ENCODE measurements at places on chromosomes 16 and 17. TPM values are rescaled to one million over a fixed set of nuclear protein-coding genes. Genes with fewer than 3 reads are reported as not detected.

DNA sequence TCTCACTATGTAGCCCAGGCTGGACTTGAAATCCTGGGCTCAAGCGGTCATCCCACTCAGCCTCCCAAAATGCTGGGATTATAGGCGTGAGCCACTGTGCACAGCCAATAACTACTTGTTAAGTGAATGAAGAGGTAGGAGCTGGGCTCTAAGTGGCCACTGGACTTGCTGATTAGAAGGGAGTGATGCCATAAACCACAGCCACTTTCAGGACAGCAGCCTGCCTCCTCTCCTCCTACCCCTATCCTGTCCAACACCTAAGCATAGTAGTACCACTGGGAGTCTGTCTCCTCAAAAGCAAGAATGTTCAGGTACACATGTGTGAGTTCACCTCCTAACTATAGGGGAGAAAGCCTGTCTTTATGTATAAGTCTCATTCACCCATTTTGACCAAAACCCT, 12.2 kb upstream of the COG7 start:
- no peak for DNase-seq
- no peaks in the 10 kb centered on the region for H3K4me1 ChIP-seq
- H3K36me3 ChIP-seq, result peaks cover 37% of the 10 kb centered on the region
- no peak overlapping the region for H3K4me3 ChIP-seq

- no peaks in the 10 kb centered on the region for H3K27me3 ChIP-seq
- H3K4me1 ChIP-seq, result peaks cover 69% of the 10 kb centered on the region
- H3K36me3 ChIP-seq, result no peaks in the 10 kb centered on the region
Measured at GRCh38 chr16:75097191-75097761, 19.3 kb downstream of the LDHD start.

DNA sequence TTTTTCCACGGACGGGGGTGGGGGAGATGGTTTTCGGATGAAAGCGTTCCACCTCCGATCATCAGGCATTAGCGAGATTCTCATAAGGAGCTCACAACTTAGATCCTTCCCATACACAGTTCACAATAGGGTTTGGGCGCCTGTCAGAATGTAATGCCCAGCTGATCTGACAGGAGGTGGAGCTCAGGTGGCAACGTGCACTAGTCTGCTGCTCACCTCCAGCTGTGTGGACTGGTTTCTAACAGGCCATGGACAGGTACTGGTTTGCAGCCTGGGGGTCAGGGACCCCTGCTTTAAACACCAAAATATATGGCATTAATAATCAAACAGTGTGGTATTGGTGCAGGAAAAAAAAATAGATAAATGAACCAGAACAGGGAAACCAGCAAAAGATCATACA, 157.5 kb upstream of the NLRP1 start:
- no peak overlapping the region for H3K4me3 ChIP-seq
- no peak overlapping the region for H3K27ac ChIP-seq
- no peak for DNase-seq
- no peaks in the 10 kb centered on the region for H3K27me3 ChIP-seq
- H3K4me1 ChIP-seq, result peaks cover 4% of the 10 kb centered on the region

GRCh38 chr17:66387392-66387981, 85.1 kb downstream of the PRKCA start:
- no peak overlapping the region for H3K4me3 ChIP-seq
- H3K36me3 ChIP-seq, result peaks cover 2% of the 10 kb centered on the region
- no peak for DNase-seq
- H3K4me1 ChIP-seq, result peaks cover 33% of the 10 kb centered on the region

DNA sequence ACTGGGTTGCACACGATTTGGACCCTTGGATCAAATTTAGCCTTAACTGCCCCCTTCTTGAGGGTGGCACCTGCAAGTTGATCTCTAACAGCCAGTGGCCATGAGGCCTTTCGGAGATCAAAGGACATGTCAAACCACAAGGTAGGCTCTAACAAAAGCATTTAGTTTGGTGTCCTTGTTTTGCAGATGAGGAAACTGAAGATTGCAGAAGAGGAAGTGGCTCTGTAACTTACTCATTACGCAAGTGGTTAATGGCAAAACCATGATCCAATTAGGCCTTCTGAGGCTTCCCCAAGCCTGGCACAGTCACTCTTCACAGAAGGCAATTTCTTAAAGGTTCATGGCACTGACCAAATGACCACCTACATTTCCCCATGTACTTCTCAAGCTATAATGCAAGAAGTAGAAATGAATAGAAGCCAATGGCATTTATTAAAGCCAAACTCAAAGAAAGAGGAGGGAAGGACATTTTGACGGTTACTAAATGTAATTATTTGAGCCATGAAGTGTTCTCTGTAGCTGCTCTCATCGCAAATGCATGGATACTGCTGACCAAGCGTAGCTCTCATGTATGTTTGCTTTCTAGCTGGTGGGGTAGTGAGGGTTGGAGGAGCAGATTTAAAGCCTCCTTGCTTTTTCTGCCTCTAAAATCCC, 32.8 kb upstream of the ABCC12 start:
- H3K4me3 ChIP-seq, result no peak overlapping the region
- no peak for DNase-seq
- peaks cover 5% of the 10 kb centered on the region for H3K27me3 ChIP-seq
- H3K4me1 ChIP-seq, result peaks cover 5% of the 10 kb centered on the region
- H3K36me3 ChIP-seq, result no peaks in the 10 kb centered on the region
- no peak overlapping the region for H3K27ac ChIP-seq

Gene MYH8
- total RNA-seq, result not detected

Gene ZNF207
- total RNA-seq, result 201 TPM

Gene TEKT1
- 0.37 TPM for total RNA-seq

All from WTC11 (cell line).